ENCODE measurements at places on chromosomes 2 and 18. TPM values are rescaled to one million over a fixed set of nuclear protein-coding genes. Genes with fewer than 3 reads are reported as not detected.

- peaks cover 12% of the 10 kb centered on the region for H3K27me3 ChIP-seq
- no peaks in the 10 kb centered on the region for H3K36me3 ChIP-seq
- no peak for DNase-seq
- no peak overlapping the region for H3K27ac ChIP-seq
These were observed 49.0 kb downstream of the CDK15 start for GRCh38 chr2:201855356-201855755.

- H3K27me3 ChIP-seq: peaks cover 8% of the 10 kb centered on the region
These were observed 2.1 kb downstream of the PROKR1 start for GRCh38 chr2:68645523-68645922.

DNA sequence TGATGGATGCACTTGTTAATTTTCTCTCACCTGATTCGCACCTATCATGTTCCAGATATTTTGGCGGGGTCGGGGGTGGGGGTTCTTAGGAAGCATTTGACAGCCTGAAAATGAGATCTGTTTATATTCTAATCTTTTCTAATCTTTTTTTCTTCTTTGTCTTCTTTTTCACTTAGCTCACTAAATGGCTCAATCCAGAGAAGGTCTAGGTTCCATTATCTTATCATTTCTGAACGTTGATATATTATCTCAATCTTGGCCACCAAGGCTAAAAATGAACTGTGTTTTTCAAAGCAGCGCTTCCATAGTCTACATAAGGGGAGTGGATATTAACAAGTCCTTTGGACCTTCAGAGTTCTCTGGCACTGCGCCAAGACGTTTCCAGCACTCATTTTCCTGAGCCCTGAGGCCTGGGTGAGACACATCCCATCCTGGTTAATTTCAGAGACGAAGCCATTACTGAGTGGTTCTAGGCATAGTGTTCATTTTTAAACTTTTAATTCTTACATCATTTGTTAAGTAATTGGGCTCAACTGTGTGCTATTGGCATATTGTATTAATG lies 229.0 kb downstream of the SOX11 start:
- no peak overlapping the region for H3K27ac ChIP-seq
- no peak overlapping the region for H3K4me3 ChIP-seq
- no peaks in the 10 kb centered on the region for H3K27me3 ChIP-seq
- no peaks in the 10 kb centered on the region for H3K4me1 ChIP-seq
- no peaks in the 10 kb centered on the region for H3K36me3 ChIP-seq

- H3K4me1 ChIP-seq: peaks cover 23% of the 10 kb centered on the region
- no peak overlapping the region for H3K4me3 ChIP-seq
- no peaks in the 10 kb centered on the region for H3K27me3 ChIP-seq
These were observed 105.0 kb upstream of the STK17B start for GRCh38 chr2:196276421-196276820.

- no peaks in the 10 kb centered on the region for H3K36me3 ChIP-seq
- no peak overlapping the region for H3K4me3 ChIP-seq
- no peaks in the 10 kb centered on the region for H3K4me1 ChIP-seq
- no peak for DNase-seq
- no peaks in the 10 kb centered on the region for H3K27me3 ChIP-seq
These were observed 34.3 kb downstream of the XDH start for GRCh38 chr2:31380243-31380642.

GRCh38 chr2:145431181-145431951 lies 911.4 kb upstream of the ZEB2 start:
- H3K27ac ChIP-seq: no peak overlapping the region
- H3K27me3 ChIP-seq: no peaks in the 10 kb centered on the region
- no peaks in the 10 kb centered on the region for H3K36me3 ChIP-seq
- H3K4me1 ChIP-seq: no peaks in the 10 kb centered on the region

GRCh38 chr2:45242161-45242741 lies 233.0 kb upstream of the SIX2 start:
- no peaks in the 10 kb centered on the region for H3K36me3 ChIP-seq
- no peak for DNase-seq
- H3K27ac ChIP-seq: no peak overlapping the region
- no peak overlapping the region for H3K4me3 ChIP-seq

- H3K27me3 ChIP-seq: no peaks in the 10 kb centered on the region
- DNase-seq: no peak
- H3K4me3 ChIP-seq: no peak overlapping the region
- H3K36me3 ChIP-seq: no peaks in the 10 kb centered on the region
- no peak overlapping the region for H3K27ac ChIP-seq
These were observed 185.4 kb downstream of the ZEB2 start for GRCh38 chr2:144334551-144334950.

- H3K27ac ChIP-seq: no peak overlapping the region
- DNase-seq: no peak
- no peaks in the 10 kb centered on the region for H3K4me1 ChIP-seq
- no peaks in the 10 kb centered on the region for H3K36me3 ChIP-seq
These were observed 63.5 kb downstream of the MYOM1 start for GRCh38 chr18:3156325-3156640.

GRCh38 chr18:66754335-66754734 lies 150.4 kb upstream of the CDH19 start:
- DNase-seq: no peak
- no peaks in the 10 kb centered on the region for H3K27me3 ChIP-seq
- no peak overlapping the region for H3K27ac ChIP-seq
- no peaks in the 10 kb centered on the region for H3K36me3 ChIP-seq
- no peaks in the 10 kb centered on the region for H3K4me1 ChIP-seq
- H3K4me3 ChIP-seq: no peak overlapping the region

DNA sequence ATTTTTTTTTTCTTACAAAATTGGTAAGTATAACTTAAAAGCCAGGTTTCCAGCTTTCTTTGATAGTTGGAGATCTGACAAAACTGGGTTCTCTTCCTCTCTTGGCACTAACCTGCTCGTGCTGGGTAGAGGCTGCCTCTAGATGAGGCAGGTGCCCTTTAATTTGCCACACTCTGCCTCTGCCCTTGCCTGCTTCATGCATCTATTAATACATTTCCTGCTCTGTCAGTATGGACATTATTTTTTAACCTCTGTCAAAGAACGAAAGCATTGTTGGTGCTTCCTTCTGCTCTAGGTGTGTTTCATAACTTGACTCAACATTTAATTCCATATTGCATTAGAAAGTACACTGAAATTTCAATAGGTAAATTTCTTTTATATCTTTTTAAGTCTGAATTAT lies 490.7 kb upstream of the ZEB2 start:
- H3K27ac ChIP-seq: no peak overlapping the region
- H3K27me3 ChIP-seq: no peaks in the 10 kb centered on the region
- no peaks in the 10 kb centered on the region for H3K4me1 ChIP-seq
- H3K36me3 ChIP-seq: no peaks in the 10 kb centered on the region

DNA sequence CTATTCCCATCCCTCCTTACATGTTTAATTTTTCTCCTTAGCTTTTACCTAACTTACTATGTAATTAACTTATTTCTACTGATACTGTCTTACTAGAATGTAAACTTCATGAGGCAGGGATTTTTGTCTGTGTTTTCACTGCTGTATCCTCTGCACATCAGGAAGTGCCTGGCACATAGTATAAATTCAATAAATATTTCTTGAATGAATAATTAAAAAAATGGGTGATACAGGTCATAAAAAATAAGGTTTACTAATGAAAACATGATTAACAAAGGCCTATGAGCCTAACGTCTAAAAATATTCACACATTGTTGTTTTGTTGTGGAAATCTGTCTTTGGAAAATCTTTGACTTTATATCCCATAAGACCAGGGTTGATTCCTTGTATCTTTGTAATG lies 4.5 kb downstream of the RBKS start:
- H3K27ac ChIP-seq: no peak overlapping the region
- no peaks in the 10 kb centered on the region for H3K36me3 ChIP-seq
- H3K27me3 ChIP-seq: no peaks in the 10 kb centered on the region
- H3K4me1 ChIP-seq: peaks cover 8% of the 10 kb centered on the region
- no peak overlapping the region for H3K4me3 ChIP-seq

DNA sequence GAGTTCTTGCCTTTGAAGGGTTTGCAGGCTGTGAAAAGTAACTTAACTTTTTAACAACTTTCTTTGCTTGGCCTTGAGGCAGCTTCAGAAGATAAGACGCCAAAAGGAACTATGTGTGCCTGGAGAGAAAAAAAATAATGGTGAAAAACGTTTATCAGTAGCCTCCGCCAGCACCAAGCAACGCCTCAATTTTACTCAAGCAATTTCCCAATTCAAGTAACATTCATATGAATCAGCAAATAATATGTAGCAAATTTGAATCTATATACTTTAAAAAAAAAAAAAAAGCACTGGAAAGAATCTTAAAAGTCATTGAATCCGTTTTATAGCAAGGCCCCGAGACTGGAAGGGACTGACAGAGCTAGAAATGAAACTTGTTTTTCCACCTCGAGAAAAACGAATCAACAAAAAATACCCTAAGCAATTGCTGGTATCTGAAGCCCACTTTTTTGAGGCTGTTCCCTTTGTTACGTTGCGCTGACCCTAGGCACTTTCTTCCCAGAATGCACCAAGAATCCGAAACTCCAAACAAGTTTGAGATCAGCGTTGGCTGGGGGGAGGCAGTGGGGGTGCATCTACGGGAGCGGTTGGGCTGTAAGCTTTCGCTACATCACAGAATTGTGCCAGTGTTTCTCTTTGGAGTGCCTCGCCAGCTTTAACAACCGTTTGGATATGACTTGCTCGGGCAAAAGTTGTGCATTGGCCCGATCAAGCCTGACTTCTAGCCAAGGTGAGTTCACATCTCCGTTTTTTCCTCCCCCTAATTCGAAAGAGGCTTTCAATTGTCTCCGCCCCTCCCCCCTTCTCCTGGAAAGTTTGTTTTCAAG lies 2.7 kb upstream of the TGIF1 start:
- peaks cover 47% of the 10 kb centered on the region for H3K4me1 ChIP-seq
- H3K27me3 ChIP-seq: no peaks in the 10 kb centered on the region
- peak overlapping the region; percentile 85 for H3K4me3 ChIP-seq
- peak overlapping the region; percentile 100 for H3K27ac ChIP-seq
- H3K36me3 ChIP-seq: no peaks in the 10 kb centered on the region
- peak; percentile 14 for DNase-seq

GRCh38 chr2:115807276-115807675 lies 1364.8 kb downstream of the DPP10 start:
- H3K4me1 ChIP-seq: no peaks in the 10 kb centered on the region
- H3K27me3 ChIP-seq: no peaks in the 10 kb centered on the region
- H3K4me3 ChIP-seq: no peak overlapping the region
- no peak for DNase-seq

GRCh38 chr2:240140511-240140910 lies at the start of gene OTOS:
TSS of gene OTOS (minus strand) at chr2:240140658. CDS start at chr2:240140326, 332 bp downstream.
- H3K27me3 ChIP-seq: peaks cover 35% of the 10 kb centered on the region
- H3K4me1 ChIP-seq: peaks cover 2% of the 10 kb centered on the region
- H3K27ac ChIP-seq: no peak within 1 kb of the TSS
- H3K36me3 ChIP-seq: no peaks in the 10 kb centered on the region

DNA sequence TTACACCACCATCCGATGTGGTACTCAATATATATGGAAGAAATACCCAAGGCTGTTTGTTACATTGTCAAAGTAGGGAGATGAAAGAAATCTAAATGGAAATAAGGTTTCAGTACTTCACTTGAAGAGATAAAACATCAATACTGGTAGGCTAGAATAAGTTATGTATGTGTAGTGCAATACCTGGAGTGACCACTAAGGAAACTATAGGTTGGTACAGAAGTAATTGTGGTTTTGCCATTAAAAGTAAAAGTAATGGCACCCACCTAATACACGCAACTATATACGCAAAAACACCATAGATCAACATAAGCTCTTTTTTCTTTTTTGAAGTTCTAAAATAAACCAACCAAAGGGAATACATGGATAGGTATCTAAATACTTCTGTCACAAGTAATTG lies 143.2 kb upstream of the KYNU start:
- H3K27me3 ChIP-seq: no peaks in the 10 kb centered on the region
- H3K4me3 ChIP-seq: no peak overlapping the region
- H3K36me3 ChIP-seq: no peaks in the 10 kb centered on the region
- H3K4me1 ChIP-seq: no peaks in the 10 kb centered on the region
- no peak overlapping the region for H3K27ac ChIP-seq

GRCh38 chr2:168086851-168087250 lies 160.5 kb downstream of the STK39 start:
- no peak for DNase-seq
- H3K27ac ChIP-seq: no peak overlapping the region
- no peaks in the 10 kb centered on the region for H3K4me1 ChIP-seq
- no peaks in the 10 kb centered on the region for H3K27me3 ChIP-seq
- H3K36me3 ChIP-seq: no peaks in the 10 kb centered on the region
- H3K4me3 ChIP-seq: no peak overlapping the region

DNA sequence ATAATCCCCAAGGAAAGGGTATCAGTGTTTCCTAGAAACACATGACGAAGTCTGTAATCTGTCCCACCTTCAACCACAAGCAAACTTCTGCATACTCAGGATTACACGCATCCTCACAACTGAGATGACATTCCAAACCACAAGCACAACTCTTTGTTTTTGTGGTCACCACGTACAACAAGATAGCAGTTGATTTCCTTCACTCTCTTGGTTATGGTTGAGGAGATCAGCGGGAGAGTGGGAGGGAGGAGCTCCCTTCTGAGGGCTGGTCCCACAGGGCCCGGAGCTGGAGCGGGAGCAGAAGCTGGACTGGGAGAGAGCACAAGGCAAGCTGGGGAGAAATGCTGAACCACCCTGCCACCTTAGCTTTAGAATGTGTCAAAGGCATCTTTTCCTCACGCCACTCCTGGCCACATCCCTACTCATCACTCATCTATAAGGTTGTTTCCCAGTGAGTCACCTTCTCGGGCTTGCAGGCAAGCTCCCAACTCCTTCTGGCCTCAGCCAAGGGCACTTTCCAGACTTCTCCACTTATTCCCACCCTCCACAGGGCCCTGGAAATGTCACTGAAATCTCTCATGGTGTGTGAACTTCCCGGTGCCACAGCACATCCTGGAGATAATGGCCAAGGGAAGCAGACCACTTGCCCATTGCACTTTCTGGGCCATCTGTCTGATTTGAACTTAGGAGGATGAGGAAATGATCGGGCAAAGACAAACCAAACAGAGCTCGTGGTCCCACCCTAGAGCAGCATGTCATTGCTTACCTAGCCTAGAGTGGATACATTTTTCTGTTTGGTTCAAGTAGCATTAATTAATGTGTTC lies 98.9 kb upstream of the LGALSL start:
- no peak overlapping the region for H3K4me3 ChIP-seq
- no peaks in the 10 kb centered on the region for H3K27me3 ChIP-seq
- no peak overlapping the region for H3K27ac ChIP-seq
- no peaks in the 10 kb centered on the region for H3K36me3 ChIP-seq
- no peak for DNase-seq

DNA sequence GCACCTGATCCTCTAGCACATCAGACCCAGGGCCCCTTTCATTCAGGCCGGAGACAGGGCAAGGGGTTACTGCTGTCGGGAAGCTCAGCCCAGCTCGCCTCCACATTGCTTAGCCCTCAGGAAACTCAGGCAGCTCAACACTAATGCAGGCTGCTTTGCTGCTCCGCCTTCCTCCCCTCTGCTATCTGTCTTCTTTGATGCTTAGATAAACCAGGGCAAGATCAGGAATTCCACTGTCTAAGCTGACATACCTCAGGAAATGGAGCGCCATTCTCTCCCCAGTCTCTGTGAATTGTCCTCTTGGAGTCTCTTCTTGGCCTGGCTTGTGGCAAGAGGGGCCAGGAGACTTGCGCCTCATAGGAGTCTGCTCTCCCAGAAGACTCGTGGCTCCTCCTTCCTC lies 25.5 kb upstream of the EXOC6B start:
- H3K27ac ChIP-seq: no peak overlapping the region
- H3K4me3 ChIP-seq: no peak overlapping the region
- H3K36me3 ChIP-seq: no peaks in the 10 kb centered on the region
- DNase-seq: no peak

- peak overlapping the region; percentile 85 for H3K27ac ChIP-seq
- no peaks in the 10 kb centered on the region for H3K27me3 ChIP-seq
- no peaks in the 10 kb centered on the region for H3K36me3 ChIP-seq
- peaks cover 41% of the 10 kb centered on the region for H3K4me1 ChIP-seq
- H3K4me3 ChIP-seq: peak overlapping the region; percentile 18
These were observed 126.8 kb downstream of the ACOXL start for GRCh38 chr2:110858993-110859701.

The CRYBA2 gene
- not detected for total RNA-seq

The MARCHF4 gene
- not detected for total RNA-seq

The MFSD6 gene
- total RNA-seq: 43.2 TPM

The CRYGD gene
- total RNA-seq: not detected

The ICA1L gene
- total RNA-seq: 4.3 TPM

The CIDEA gene
- total RNA-seq: not detected

The TMEM163 gene
- 0.19 TPM for total RNA-seq
